ENCODE measurements at places on chromosomes 12 and 14.
A peak's percentile ranks its signal among the peaks of the same experiment; 100 is the strongest.

GRCh38 chr12:126807312-126807865 is 1459.6 kb upstream of the TMEM132C start:
- DNase-seq: no peak

DNA sequence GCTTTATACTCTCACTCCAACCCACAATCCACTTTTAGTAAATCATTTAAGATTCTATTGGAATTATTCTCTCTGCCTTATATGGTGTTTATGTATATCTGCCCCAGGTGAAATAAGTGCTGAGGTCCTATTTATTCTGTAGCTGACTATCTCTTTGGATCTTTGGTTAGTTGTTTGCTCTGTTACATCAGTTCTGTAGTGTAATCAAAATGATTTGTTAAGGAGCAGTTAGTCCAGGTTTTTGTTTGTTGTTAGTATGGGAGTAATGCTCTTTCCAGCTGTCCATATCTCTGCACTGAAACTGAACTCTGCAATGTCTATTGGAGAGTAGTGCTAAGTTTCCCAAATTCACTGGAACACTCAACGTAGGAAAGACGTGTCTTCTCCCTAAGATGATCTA is 615.8 kb downstream of the SNAPC1 start:
- no peak for DNase-seq

DNA sequence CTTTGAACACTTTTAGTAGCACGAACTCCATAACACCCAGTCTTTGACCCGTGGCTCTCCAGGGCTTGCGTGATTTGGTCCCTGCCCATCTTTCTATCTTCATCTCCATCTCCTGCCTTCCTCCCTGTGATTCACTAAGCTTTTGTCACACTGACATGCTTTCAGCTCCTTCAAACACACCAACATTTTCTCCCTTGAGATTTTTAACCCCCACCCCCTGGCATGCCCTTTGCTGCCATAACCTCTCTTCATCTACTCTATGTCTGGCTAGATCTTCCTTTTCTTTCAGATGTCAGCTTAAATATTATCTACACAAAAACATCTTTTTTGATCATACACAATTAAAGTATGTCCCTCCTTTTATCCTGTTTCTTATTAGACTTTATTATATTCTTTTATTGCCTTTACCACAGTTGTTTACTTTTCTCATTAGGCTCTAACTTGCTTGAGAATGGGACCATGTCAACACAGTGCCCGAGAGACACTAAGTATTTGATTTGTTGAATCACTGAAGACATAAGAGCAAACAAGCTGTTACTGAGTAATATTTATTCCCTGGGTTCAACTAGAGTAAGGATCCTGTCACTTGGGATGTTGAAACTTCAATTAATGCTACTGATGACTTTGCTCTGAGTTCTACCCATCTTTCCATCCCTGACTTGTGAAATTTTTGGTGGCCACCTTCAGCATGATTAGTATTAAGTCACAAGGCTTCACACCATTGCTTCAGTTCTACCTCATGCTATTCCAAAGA is 387.3 kb downstream of the LRIG3 start:
- no peak for DNase-seq

DNA sequence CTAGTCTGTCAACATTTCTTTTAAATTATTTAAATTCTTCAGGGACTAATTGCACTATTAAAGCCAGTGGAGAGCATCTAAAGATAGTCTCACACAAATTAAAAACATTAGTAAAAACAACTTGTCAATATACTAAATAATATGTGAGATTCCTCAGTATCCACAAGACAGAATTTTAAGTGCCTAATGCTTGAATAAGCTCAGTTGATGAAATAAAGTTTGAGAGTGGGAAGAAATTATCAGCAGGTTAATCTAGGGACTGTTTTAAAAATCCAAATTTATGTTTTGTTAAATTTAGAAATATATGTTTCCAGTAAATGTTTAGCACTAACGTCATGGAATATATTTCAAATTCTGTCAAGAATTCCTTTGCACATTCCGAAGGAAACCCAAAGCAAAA is 105.2 kb downstream of the SLC41A2 start:
- DNase-seq: no peak

DNA sequence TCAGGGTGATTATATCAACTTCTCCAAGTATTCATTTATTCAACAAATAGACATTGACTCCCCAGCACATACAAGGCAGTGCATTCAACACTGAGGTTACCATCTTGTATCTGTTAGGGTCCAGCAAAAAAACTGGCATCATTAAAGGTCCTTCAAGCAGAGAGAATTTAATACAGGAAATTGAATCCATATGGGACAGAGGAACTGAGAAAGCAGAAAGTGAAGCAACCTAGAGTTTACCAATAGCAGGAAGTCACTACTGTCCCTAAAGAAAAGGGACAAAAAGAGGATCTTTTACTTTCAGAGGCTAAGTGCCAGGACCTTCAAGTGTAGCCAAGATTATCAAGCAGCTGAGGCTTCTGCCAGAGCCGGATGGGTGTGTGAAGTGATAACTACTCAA is 237.8 kb upstream of the TBX3 start:
- no peak for DNase-seq

DNA sequence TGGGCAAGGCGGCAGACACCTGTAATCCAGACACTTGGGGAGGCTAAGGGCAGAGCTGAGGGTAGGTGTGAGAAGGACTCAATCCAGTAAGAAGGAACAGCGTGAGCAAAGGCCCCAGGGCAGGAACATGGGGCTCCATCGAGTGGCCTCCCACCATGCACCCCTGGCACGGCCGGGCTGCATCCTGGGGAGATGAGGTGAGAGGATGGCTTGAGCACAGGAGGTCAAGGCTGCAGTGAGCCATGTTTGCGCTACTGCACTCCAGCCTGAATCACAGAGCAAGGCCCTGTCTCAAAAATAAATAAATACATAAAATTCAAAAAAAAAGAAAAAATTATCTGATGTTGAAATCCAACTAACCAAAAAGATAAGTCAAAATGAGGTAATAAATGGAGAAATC is 58.5 kb downstream of the ARL6IP4 start:
- no peak for DNase-seq

GRCh38 chr14:73727166-73727565 is 13.0 kb upstream of the PNMA1 start:
- no peak for DNase-seq

DNA sequence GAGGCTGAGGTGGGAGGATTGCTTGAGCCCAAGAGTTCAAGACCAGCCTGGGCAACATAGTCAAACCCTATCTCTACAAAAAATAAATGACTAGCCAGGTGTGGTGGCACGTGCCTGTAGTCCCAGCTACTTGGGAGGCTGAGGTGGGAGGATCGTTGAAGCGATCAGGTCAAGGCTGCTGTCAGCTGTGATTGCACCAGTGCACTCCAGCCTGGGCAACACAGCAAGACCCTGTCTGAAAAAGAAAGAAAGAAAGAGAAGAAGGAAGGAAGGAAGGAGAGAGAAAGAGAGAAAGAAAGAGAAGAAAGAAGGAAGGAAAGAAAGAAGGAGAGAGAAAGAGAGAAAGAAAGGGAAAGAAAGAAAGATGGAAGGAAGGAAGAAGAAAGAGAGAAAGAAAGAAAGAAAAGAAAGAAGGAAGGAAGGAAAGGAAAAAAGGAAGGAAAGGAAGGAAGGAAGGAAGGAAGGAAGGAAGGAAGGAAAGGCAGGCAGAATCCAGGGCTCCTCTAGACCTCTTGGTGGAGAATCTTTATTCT is 71.5 kb upstream of the FBRSL1 start:
- DNase-seq: no peak

DNA sequence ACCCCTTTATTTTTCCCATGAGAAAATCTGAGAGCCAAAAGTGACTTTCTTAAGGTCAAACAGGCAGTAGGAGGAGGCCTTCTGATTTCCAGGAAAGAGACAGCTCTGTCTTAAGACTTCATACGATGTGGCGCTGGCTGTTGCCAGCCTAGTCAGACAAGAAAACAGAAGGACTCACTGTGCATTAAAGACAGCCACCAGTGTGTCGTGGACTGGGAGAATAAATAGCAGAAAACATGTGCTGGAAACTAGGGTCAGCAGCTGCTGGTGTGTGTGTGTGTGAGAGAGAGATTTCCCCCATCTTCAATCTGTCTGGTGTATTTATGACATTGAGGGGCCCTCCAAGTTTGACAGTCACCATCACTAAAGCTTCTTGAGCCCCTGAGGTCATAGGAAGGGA is 708.6 kb upstream of the TMEM132C start:
- no peak for DNase-seq

DNA sequence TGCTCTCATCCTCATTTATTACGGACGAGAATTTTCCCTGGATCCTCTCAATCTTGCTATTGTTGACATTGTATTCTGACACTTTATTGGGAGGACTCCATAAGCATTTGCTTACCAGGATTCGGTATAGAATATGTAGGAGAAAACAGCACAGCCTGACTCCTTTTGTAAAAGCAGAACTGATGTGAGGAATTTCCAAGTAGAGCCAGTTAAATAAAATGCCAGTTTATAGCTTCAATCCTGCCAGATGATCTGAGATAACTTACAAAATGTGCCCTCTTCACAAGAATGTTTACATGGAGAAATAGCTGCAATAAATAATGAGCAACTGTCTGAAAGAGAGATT is 332.9 kb upstream of the PRICKLE1 start:
- DNase-seq: no peak

DNA sequence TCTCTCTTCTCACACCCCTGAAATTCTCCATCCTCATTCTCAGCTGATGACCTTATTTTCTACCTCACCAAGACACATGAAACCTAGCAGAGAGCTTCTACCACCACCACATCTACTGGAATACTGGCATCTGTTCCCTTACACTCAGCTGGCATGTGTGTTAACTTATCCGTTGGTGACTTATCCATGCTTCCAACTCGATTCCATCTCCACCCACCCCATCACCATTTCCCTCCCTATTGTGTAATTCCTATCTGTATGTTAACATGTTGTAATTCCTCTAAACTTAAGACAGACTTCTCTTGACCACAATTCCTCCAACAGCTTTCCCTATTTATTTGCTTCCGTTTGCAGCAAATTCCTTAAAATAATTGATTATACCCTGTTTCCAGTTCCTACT is 15.4 kb downstream of the C1S start:
- no peak for DNase-seq

DNA sequence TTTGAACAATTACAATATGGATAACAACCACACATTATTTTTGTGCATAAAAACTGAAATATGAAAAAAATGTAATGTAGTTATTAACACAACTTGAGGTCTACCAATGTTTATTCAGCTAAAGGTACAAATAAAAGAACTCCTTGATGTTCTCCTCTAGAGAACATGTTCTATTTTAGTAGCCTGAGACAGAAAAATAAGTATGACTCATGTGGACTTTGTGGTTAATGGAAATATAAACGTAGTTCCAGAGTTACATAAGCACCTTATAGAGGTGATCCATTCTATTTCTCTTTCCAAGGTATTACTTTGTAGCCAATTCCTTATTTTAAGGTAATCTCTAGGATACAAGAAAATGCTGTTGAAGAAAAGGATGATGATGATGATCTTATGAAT is 25.7 kb downstream of the ALKBH1 start:
- DNase-seq: no peak

GRCh38 chr12:113087193-113087592 is 30.7 kb downstream of the DTX1 start:
- DNase-seq: no peak

DNA sequence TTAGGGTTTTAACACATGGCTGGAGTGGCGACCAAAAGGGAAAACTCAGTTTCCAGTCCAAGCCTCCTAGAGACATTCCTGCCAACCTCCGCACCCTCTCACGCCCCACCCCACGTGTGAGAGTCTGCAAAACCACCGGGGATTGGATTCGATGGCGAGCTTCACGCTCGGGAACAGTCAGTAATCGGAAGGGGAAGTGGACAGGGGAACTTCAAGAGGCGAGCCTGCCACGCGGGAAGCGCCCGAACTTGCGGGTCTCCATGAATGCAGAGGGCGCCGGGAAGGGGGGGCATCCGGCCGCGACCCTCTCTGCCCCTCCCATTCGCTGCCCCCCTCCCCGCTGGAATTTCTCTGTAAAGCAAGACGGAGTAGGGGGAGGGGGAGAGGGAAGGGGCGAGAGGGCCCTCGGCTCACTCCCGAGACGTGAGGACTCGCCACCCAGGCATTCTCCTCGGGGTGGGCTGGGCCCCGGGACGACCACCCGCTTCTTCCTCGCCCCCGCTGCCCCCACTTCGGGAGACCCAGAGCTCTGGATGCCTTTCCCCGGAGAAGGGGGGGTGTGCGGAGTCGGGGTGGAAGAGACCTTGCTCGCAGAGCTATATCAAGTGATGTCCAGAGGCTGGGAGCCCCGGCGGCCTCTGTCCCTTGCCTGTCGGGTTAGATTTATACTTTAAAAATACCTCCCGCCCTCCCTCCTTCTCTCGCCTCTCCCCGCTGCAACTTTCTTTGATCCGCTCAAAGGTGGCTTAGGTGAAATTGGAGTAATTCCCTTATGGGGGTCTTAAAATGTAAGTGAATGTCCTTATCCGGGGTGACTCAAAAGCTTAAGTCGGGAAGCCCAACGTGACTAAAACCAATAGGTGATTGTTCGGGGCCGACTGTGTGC is 2.5 kb upstream of the CCND2 start:
- peak; percentile 30 for DNase-seq

GRCh38 chr14:36585100-36585499 is 2.7 kb upstream of the NKX2-8 start:
- DNase-seq: no peak

GRCh38 chr14:99674776-99675381 is 9.2 kb upstream of the CYP46A1 start:
- no peak for DNase-seq

- peak; percentile 16 for DNase-seq
These were observed 910 bp upstream of the SRP54 start for GRCh38 chr14:34981743-34982420.

GRCh38 chr14:101370593-101371569 is 190.4 kb upstream of the DIO3 start:
- no peak for DNase-seq

- no peak for DNase-seq
These were observed 3.5 kb downstream of the RAP1B start for GRCh38 chr12:68614105-68614679.

GRCh38 chr12:29066011-29066588 is 83.0 kb upstream of the FAR2 start:
- no peak for DNase-seq

GRCh38 chr12:57522887-57523705 is 472 bp downstream of the MBD6 start:
- DNase-seq: peak; percentile 11
